ENCODE measurements at places on chromosomes 5 and 9.

DNA sequence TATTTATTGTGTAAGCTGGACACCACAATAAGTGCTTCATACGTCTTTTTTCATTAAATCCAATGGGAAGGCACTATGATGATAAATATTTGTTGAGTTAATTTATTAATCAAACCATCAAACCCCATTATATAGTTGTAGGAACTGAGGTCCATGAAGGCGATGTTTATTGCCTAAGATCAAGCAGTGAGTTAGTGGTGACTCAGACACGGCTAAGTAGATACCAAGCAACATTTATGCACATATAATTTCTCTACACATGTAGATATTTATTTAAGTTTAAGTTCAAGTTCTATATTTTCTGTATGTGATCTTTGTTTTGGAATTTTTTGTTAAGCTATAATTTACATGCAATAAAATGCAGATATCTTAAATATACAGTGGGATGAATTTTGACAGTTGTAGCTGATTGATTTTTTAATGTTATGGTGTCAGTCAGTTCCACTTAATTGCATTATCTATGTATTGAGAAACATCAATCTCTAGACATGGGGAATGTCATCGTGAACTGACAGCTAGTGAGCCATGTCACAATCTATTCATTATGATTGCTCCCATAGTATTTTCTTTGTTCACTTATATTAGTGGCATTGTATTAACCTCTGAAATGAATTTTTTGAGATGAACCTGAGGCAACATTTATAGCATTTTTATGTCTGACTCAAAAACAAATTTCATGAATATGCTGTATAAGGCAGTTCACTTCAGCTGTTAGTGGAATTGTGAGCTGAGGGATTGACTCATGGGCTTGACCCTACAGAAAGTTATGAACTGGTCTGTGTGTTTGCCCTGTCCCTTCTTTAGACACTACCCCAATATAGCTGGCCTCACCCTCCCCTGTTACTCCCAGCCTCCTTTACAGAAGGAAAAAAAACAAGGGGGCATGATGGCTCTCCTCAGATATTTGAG, 11.9 kb upstream of the GARNL3 start:
- no peak for DNase-seq

DNA sequence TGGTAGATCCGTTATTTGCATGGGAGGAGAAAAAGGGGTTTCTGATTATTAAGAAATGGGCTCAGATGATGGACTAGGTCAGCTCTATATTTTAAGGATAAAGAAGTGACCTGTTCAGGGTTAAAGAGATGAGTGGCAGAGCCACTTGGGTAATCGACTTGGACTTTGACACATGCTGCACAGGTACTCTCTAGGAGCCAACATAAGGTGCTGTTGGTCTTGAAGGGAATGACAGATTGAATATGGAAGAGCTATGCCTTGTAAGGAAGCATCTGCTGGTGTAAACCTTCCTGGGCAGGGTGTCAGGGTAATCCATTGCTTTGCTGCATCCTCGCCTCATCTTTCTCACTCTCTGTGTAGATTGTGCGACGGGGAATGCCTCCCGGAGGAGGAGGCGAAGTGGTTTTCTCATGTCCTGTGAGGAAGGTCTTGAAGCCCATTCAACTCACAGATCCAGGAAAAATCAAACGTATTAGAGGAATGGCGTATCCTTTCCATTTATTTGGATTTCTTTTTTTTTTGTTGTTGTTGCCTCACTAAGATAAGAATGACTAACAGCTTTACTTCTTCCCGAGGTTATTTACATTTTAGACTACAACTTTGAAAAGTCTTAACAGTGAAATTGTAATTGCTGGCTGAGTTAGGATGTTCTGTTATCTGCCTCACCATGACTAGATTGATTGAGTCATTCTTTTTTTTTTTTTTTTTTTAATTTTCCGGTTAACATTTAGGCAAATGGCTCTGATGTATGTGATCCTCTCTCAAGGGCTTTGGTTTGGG, 41.2 kb downstream of the RCL1 start:
- DNase-seq: no peak

DNA sequence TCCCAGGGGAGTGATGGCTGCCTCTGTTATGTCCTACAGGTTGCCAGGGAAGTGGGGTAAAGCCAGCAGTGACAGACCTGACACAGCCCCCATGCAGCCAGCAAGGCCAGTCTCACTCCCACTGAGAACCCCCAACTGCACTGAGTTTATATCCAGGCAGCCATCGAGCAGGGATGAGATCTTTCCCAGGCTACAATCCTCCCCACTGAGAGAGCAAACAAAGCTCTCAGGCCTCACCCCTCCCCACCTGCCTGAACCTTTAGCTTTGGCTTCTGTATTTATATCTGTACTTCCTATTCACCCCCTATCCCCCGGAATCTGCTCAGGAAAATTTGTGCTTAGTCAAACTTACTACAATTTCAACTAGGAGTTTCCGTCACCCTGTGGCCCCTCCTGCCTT, 284.1 kb downstream of the FAM170A start:
- no peak for DNase-seq

DNA sequence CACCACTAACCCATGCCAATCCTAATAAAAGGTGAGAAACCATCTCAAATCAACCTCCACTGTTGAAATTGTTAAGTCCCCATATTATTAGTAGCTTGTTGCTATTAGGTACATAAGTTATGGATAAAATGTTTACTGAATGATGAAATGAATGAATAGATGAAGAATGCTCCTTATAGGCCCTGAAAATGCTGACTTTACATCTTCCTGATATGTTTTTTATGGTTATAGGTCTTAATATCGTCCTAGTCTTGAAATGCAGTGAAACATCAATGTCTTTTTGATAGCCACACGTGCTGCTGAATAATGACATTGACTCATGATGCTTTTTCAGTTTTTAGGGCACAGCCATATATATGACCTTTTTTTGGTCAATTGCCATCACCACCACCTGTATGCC, 277.7 kb downstream of the SAXO1 start:
- DNase-seq: no peak

DNA sequence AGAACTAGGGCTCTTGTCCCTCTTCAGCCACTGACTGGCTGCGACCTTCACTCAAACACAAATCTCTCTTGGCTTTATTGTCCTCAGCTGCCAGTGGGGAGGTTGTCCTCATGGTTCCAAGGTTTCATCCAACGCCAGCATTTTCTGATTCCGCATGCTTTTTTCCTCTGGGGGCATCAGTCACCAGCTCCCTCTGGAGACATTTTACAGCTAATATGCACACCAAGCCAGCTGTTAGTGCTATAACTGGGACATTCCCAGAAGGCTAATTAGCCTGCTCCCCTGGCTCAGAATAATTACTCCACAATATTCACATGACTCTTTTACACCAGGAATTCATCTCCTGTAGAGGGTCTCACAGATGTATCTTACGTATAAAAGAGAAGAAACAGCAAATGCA, 193.6 kb upstream of the ANKRD55 start:
- DNase-seq: no peak

GRCh38 chr9:38284588-38285051, 107.9 kb upstream of the ALDH1B1 start:
- DNase-seq: peak; percentile 93

DNA sequence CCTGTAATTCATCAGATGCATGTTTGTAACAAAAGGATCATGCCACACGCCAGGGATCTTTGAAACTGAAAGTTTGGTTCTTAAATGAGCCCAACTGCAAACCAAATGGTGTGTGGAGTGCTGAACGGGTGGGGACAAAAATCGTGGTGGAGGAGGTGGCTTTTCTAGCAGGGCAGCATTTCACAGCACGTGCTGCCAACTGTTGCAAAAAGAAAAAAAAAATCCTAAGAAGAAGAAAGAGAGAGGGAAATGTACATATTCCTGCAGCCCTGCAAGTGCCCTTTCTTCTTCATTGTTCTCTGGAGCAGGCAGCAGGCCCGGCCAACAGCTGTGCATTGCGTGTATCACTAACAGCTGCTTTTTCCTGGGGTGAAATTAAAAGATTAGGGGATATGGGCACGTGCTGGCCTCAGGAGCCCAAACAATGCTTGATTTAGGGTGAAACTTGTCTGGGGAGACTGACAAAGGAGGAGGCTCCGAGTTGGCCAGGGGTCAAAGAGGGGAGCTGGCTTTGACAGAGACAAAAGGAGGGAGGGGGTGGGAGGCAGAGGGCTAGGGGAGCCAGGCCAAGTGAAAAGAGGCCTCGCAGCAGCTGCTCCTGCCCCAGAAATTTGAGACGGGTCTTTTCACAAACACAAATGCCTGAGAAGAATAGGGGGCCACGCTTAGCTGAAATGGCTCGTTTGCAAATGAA, 73.0 kb downstream of the GADD45G start:
- peak; percentile 64 for DNase-seq

DNA sequence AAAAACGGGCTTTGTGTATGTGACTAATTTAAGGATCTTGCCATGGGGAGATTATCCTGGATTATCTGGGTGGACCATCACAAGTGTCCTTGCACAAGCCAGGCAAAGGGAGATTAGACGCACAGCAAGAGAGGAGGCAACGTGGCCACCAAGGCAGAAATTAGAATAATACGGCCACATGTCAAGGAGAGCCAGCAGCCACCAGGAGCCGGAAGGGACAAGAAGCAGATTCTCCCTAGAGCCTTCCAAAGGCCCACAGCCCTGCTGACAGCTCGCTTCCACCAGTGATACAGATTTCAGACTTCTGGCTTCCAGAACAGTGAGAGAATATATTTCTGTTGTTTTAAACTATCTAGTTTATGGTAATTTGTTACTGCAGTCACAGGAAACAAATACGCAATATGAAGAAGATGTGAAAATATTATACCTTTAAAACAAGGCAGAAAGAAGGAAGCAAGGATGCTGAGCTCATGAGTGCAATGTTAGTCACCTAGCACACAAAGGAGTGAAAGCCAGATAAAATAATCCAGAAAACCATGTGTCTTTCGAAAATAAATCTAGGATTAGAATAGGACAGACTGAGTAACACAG, 28.7 kb upstream of the F2RL1 start:
- DNase-seq: no peak

- no peak for DNase-seq
These were observed 137.8 kb downstream of the GADD45G start for GRCh38 chr9:89742660-89743059.

GRCh38 chr9:8845376-8845775, 1045.8 kb upstream of the DMAC1 start:
- DNase-seq: no peak

DNA sequence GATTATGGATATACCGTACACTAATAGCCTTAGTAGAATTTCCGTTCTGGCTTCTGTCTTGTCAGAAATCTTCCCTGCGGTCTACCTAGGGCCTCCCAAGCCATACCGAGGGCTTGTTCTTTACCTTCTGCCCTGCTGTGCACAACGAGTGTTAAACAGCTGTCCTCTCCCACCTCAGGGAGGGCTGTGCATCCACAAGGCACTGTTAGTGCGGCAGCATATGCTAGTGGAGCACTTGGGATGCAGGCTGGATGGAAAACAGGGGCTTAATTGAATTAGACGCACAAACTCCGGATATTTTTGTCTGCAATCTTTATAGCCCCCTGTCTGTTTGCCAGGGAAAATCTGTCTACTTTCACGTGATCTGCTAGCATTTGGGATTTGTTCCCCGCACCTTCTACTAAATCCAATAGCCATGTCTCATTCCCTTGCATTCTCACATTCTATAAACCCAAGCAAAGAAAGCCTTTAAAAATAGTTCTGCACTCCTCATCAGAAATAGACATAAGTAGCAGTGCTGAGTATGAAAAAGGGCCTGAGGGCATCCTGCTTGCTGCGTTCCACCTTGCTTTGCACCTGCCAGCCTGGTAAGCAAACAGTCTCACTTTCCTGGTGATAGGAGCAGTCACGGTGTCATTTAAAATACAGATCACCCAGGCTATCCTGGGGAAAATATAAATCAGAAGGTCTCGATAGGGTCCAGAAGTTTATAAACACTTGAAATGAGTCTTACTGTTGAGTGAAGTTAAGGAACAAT, 382.6 kb downstream of the RASEF start:
- DNase-seq: no peak

DNA sequence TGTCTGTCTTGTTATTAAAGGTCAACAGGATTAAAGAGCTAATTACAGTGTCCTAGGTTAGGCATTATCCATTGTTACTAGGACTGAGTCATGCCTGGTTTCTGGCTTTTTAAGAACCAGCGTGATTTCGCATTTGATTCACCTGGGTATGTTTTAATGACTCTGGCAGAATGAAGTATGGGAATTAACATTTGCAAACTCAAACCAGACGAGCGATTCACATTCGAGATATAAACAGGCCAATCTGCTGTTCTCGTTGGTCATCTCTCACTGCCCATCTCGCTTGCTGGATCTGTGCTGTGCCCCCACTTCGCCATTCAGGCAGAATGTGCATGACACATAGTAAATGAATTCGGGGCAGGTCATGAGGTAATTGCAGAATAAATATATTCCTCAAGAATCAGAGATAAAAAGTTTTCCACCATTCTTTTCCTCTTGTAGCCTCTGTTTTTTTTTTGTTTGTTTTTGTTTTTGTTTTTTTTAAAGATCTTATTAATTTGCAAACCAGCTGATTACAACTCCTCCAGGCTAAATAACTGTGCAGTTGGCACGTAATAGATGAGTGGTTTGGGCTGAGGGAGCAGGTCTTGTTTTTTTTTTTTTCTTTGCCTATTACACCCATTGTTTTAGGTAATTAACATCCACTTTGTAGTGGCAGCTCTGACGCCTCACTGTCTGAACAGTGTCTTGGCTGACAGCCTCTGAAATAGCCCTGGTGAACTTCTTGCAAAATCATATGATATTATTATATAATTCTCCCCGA, 313.5 kb upstream of the MSX2 start:
- DNase-seq: no peak

GRCh38 chr5:35780236-35780635, 76.5 kb upstream of the IL7R start:
- DNase-seq: no peak

GRCh38 chr9:14693251-14693861, at the start of gene ZDHHC21:
ZDHHC21 (minus strand) TSS chr9:14693432; CDS start chr9:14674340, 19,092 bp downstream.
- no peak for DNase-seq

DNA sequence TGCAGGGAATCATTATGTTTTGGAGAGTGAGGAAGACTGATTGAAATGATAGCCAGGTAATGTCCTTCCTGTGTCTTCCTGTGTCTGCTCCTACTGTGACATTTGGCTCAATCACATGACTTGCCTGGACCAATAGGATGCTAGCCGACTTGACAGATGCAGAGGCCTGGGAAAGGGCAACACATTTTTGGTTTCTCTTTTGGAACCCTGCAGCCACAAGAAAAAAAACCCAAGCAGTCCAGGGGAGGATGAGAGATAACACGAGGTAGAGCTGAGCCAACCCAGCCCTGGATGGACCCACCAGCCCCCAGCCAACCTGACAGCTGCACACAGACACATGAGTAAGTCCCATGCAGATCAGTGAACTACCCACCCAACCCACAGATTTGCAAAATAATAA, 256.1 kb upstream of the SMARCA2 start:
- no peak for DNase-seq

Measured in NCI-H2029 treated with DMSO at 0.1 percent for 48 hours (cell line).